ENCODE measurements at places on chromosomes 7 and 10. TPM values are rescaled to one million over a fixed set of nuclear protein-coding genes. Genes with fewer than 3 reads are reported as not detected.

- no peak for DNase-seq
- H3K27ac ChIP-seq: no peak overlapping the region
- H3K27me3 ChIP-seq: no peaks in the 10 kb centered on the region
Observed at GRCh38 chr7:19262826-19263225, 117.6 kb upstream of the FERD3L start.

RGS10 gene
- 31.0 TPM for total RNA-seq

GRCh38 chr7:14687777-14688176 lies 214.8 kb downstream of the DGKB start:
- no peak overlapping the region for H3K4me3 ChIP-seq
- H3K4me1 ChIP-seq: no peaks in the 10 kb centered on the region
- no peaks in the 10 kb centered on the region for H3K27me3 ChIP-seq

FAM25C gene
- not detected for total RNA-seq

DNA sequence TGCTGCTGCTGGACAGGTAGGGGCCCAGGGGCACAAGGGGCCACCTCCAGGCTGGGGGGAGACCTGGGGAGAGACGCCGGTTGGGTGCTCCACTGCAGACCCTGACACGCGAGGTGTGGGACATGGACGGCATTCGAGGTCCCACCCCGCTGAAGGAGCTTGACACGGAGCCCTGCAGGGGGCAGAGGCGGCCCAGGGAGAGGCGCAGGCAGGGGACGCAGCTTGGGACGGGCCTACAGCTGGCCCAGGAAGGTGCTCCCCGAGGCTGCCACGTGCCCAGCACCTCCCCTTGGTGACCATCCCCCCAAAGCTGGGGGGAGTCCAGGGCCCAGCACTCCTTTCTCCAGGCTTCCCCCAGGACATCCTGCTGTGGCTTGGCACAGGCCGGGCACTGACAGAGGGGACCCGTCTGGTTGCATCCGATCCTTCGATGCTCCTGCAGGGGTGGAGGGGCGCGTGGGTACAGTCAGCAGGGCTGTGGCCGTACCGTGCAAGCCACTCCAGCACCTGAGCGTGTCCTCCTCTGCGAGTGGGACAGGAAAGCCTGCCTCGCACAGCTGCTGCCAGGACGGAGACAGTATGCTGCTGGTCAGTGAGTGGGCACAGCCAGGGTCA lies 174.4 kb downstream of the ELFN1 start:
- no peak overlapping the region for H3K4me3 ChIP-seq
- H3K4me1 ChIP-seq: no peaks in the 10 kb centered on the region
- no peaks in the 10 kb centered on the region for H3K36me3 ChIP-seq

TFR2 gene
- 0.41 TPM for total RNA-seq

ZCCHC24 gene
- total RNA-seq: 32.4 TPM

LIPN gene
- 1.0 TPM for total RNA-seq

DNA sequence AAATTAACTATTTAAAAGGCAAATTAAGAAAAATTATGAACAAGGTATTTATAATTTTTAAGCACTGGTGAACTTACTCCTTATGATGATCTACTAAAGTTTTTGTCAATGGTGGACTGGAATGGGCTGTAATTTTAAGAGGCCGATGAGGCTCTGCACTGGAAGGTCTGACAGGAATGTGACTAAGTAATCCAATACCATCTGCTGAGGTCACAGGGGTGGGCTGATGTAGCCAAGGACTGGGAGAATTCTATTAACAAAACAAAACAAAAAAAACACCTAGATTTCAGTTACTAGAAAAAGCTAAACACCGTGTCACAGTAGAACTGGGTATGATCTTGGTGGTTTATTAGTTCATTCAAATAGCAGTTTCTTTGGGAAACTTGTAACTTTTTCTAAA lies 75.9 kb downstream of the NRBF2 start:
- H3K4me1 ChIP-seq: peaks cover 38% of the 10 kb centered on the region
- no peaks in the 10 kb centered on the region for H3K27me3 ChIP-seq
- no peak overlapping the region for H3K27ac ChIP-seq
- peaks cover 51% of the 10 kb centered on the region for H3K36me3 ChIP-seq

DNA sequence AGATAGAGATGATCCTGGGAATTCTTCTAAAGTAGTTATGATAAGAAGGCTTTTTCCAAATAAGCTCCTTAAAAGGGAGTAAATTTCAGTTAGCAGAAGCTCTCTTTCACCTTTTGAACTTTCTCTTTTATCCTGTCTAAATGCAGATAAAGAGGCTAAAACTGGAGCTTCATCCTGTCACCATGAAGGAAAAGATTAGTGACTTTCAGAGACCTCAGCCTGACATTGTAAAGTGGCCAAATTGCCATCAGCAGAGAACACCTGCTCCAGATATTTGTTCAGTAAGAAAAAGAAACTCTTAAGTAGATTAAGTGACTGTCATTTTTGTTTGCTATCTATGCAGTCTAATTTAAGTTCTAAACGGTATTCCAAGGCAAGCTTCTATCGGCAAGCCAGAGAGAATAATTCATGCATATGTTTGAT lies 18.3 kb downstream of the VWDE start:
- H3K36me3 ChIP-seq: no peaks in the 10 kb centered on the region
- DNase-seq: no peak
- no peaks in the 10 kb centered on the region for H3K27me3 ChIP-seq
- H3K27ac ChIP-seq: no peak overlapping the region
- no peak overlapping the region for H3K4me3 ChIP-seq

- no peak overlapping the region for H3K4me3 ChIP-seq
- no peak for DNase-seq
- no peaks in the 10 kb centered on the region for H3K36me3 ChIP-seq
- no peak overlapping the region for H3K27ac ChIP-seq
- no peaks in the 10 kb centered on the region for H3K27me3 ChIP-seq
Observed at GRCh38 chr10:44242091-44242490, 142.8 kb downstream of the CXCL12 start.

DNA sequence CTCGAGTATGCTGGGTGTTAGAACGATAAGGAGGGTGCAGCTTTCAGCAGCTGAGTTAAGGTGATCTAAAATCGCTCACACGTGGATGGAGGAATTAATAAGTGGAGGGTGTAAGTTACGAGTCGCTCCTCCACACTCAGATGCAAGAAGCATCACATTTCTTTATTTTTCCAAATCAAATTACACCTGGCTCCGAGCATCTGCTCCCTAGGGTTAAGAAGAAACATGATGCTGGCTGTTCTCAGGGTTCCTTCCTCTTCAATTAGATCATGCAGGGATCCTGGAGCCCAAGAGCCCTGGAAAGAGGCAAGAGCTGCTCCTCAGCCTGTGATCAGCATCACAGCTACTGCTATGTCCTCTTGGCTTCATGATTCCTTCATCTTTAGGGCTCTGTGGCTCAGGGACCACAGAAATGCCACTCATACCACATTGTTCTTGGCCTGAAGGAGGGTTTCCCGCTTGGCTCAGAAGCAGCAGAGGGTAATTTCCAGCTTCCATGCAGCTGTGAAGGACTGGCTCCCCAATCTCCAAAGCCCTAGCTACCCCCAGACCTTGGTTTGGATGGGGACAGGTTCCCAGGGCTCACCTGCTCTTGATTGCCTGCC lies 235.9 kb upstream of the ZNF32 start:
- no peaks in the 10 kb centered on the region for H3K36me3 ChIP-seq
- H3K27ac ChIP-seq: no peak overlapping the region
- no peak for DNase-seq
- no peaks in the 10 kb centered on the region for H3K4me1 ChIP-seq
- no peak overlapping the region for H3K4me3 ChIP-seq

DNA sequence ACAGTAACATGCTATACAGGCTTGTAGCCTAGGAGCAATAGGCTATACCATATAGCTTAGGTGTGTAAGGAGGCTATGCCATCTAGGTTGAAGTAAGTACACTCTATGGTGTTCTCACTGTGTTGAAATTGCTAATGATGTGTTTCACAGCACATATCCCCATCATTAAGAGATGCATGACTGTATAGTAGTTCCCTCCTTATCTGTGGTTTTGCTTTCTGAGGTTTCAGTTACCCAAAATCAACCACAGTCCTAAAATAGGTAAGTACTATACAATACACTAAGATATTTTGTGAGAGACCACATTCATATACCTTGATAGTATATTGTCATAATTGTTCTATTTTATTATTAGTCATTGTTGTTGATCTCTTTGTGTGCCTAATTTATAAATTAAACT lies 12.7 kb downstream of the FZD1 start:
- H3K4me3 ChIP-seq: no peak overlapping the region
- H3K27ac ChIP-seq: no peak overlapping the region
- H3K36me3 ChIP-seq: no peaks in the 10 kb centered on the region
- no peaks in the 10 kb centered on the region for H3K4me1 ChIP-seq

WASL gene
- 40.0 TPM for total RNA-seq

DNA sequence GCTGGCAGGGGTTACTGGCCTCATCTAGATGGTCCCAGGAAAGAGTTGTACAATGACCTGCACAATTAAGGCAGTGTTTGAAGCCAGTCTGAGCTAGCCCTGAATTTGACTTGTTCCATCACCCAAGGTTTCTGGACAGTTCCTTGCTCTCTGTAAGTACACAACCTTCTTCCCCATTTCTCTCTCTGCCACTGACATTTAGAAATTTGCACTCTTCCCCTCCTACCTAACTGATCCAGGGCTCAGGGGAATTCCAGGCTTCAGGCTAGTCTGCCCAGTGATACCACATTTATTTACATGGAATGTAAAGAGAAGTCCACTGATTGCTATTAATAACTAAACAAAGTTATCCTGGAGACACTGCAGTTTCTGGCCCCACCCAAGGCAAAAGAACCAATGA lies 139.0 kb upstream of the GPR26 start:
- no peak overlapping the region for H3K4me3 ChIP-seq
- no peaks in the 10 kb centered on the region for H3K36me3 ChIP-seq
- DNase-seq: no peak
- H3K27me3 ChIP-seq: no peaks in the 10 kb centered on the region
- no peak overlapping the region for H3K27ac ChIP-seq

GRCh38 chr7:140003913-140004382 lies 58.8 kb downstream of the PARP12 start:
- H3K27ac ChIP-seq: no peak overlapping the region
- H3K36me3 ChIP-seq: no peaks in the 10 kb centered on the region
- H3K4me1 ChIP-seq: no peaks in the 10 kb centered on the region

LRRC17 gene
- total RNA-seq: 0.58 TPM

DNA sequence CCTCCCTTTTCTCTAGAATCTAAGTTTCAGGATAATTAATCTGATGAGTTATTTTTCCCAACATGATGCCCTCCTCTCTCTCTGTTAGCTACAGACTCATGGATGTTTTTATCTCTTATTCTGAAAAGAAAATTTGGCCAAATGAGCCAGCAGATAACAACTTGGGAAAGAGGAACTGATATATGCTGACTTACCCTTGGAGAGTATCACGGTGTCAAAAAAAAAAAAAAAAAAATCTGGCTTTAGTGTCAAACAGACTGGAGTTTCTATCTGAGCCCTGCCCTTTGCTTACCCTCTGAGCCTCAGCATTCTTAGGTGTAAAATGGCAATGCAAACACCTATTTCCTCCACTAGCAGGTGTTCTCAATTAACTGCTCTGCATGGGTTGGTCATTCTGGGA lies 190.4 kb downstream of the AHR start:
- no peaks in the 10 kb centered on the region for H3K4me1 ChIP-seq
- H3K36me3 ChIP-seq: no peaks in the 10 kb centered on the region
- H3K27ac ChIP-seq: no peak overlapping the region
- H3K27me3 ChIP-seq: no peaks in the 10 kb centered on the region
- no peak for DNase-seq

- H3K4me1 ChIP-seq: no peaks in the 10 kb centered on the region
- DNase-seq: no peak
- no peak overlapping the region for H3K4me3 ChIP-seq
- no peaks in the 10 kb centered on the region for H3K27me3 ChIP-seq
- no peaks in the 10 kb centered on the region for H3K36me3 ChIP-seq
Observed at GRCh38 chr10:32112055-32112454, 55.8 kb upstream of the KIF5B start.

PNLIPRP3 gene
- 0.20 TPM for total RNA-seq

EBF3 gene
- 0.20 TPM for total RNA-seq

ANKRD7 gene
- not detected for total RNA-seq

CALML5 gene
- not detected for total RNA-seq
